Stimulated activated CD8-positive, alpha-beta memory T cell treated with anti-CD3 and anti-CD28 coated beads, Interleukin-7, amount 100 ng/mL, for 1 hour (primary cell): ENCODE measurements at places on chromosomes 12 and 14.

- no peak for DNase-seq
Observed at GRCh38 chr14:94673781-94674231, 61.6 kb downstream of the SERPINA3 start.

DNA sequence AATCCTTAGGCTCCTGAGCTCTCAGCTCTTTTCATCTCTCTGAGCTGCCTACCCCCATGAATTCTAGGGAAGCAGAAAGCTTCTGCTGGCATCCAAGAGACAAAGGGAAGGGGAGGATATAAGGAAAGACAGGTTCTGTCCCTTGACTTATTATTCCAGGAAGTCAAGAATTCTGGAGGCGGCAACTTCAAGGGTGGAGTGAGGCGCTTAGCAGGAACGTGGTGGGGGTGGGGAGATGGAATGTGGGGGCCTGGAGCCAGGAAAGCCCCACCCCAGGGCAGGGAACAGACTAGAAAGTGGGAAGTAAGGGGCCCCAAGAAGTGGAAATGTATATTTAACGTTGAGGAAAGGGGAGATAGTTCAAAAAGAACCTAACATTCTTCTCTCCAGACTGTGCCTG, 1.4 kb downstream of the CALCOCO1 start:
- no peak for DNase-seq

- DNase-seq: no peak
Observed at GRCh38 chr12:119826661-119827445, 50.3 kb downstream of the CIT start.

- DNase-seq: no peak
Observed at GRCh38 chr12:132422381-132423043, 67.4 kb upstream of the FBRSL1 start.

- DNase-seq: no peak
Observed at GRCh38 chr12:51183816-51184215, 10.9 kb upstream of the TFCP2 start.

GRCh38 chr12:113289361-113289760, 45.5 kb downstream of the SLC8B1 start:
- no peak for DNase-seq
